CD4-positive, alpha-beta T cell treated with Interleukin-12 subunit alpha and Interleukin-12 subunit beta, for 1 hour (primary cell): ENCODE measurements at places on chromosomes 7 and 10.
A peak's percentile ranks its signal among the peaks of the same experiment; 100 is the strongest.

- DNase-seq: no peak
Observed at GRCh38 chr7:129412501-129412900, 21.7 kb upstream of the STRIP2 start.

DNA sequence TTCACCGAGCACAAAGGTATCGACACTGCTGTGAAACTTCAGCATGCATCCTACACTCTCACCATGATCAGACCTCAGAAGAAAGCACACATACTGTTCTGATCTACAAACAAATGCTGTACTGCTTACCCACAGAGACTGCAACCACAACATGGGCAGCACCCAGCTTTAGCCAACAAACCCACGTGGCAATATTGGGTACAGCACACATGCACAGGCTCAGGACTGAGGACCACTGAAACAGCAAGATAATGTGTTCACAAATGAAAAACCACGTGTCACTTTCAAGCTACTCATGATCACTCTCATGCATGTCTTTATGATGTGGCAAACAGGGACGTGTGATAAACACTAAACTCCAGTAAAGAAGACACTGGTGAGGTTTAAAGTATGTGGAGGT is 119.3 kb upstream of the PTN start:
- DNase-seq: no peak

GRCh38 chr7:154864523-154864891 is 138.4 kb downstream of the PAXIP1 start:
- no peak for DNase-seq

DNA sequence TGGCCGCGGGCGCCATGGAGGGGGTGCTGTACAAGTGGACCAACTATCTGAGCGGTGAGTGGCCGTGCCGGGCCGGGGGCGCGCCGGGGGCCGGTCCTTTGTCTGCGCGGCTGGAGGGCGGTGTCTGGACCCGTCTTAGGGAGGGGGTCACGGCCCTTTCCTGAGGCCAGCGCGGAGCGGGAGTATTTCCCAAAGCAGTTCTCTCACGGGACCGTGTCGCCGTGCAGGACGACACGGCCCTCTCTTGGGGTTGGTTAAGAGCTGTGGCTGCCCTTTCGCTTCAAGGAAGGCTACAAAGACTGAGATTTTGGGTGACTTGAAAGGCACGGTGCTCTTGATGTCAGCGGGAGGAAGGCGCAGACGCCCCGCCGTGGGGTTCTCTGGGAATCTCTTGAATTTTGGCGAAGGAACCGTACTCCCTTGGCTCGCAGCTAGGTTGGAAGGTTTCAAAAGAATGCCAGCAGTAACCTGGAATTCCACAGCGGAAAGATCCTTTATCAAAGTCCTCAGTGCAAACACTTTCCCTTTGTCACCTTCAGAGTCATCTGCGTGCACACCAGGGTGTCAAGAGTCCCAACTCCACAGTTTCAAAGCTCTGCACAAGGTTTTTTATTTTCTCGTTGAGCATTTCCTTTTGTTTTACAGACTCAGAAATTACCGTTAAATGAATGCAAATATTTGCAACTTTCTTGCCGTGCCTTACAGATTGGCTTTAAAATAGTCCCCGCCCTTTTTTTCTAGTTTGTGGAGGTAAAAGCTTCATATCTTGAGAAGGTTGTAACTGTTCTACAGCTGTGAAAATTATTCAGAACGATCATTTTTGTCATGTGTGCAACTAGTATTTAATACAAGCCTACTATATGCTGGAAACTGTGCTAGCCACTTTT is 780 bp downstream of the PLEKHA8 start:
- peak; percentile 33 for DNase-seq

GRCh38 chr10:127990846-127991542 is 84.1 kb downstream of the PTPRE start:
- peak; percentile 42 for DNase-seq

GRCh38 chr7:23467806-23468525 is 2.3 kb downstream of the IGF2BP3 start:
- DNase-seq: no peak

- peak; percentile 81 for DNase-seq
Observed at GRCh38 chr10:124741281-124741921, 2.8 kb downstream of the FAM53B start.

- DNase-seq: no peak
Observed at GRCh38 chr10:19818876-19819275, 2.6 kb downstream of the PLXDC2 start.

- no peak for DNase-seq
Observed at GRCh38 chr10:121165276-121165675, 314.1 kb downstream of the WDR11 start.

DNA sequence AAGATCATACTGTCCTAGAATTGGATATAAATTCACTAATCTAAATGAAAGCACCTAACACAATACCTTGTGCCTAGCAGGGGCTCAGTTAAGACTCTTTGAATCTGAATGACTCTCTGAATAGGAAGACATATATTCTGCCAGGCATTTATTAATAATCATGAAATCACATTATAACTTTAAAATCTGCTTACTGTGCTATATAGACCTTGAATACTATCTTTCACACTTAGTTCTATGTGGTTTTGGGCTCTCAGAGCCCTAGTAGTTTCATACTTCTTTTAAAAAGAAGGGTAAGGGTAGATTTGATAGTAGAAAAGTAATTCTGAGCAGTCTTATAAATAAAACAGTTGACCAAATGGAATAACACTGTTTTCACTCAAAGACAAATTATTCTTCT is 10.2 kb downstream of the UBN2 start:
- DNase-seq: no peak

DNA sequence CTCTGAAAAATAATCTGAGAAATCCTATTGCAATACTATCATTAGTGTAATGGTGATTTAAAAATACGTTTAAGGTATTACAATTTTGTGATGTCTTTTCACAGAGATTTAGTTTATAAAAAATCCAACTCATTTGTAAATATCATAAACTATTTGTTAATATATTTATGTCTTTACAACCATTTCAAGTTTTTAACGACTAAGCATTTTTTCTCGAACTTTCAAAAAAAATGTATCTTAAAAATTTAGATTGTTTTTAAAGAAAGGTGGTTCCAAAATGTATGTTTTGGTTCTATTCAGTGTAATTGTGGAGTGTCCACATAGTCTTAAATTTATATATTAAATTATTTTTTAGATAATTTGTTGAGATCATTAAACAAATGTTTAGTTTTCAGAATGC is 134.2 kb upstream of the TEX47 start:
- no peak for DNase-seq

- DNase-seq: no peak
Observed at GRCh38 chr10:127836966-127837365, 55.8 kb downstream of the CLRN3 start.

- no peak for DNase-seq
Observed at GRCh38 chr7:130894146-130894908, 160.3 kb upstream of the KLF14 start.

DNA sequence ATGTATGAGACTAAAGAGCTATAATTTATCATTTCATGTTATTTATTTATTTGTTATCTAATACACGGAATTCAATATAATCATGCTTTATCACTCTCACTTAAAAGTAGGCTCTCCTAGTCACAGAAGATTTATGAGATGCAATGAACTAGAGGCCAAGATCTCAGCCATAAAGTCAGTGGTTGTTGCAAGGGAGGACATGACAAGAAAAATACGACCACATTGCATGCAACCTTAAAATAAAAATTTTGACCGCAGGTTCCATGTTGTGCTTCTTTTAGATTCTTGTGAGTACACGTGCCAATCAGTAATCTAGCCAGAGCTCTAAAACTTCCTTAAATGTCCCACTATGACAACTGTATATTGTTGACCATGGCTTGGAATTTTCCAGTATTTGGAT is 75.9 kb upstream of the SP8 start:
- DNase-seq: no peak

DNA sequence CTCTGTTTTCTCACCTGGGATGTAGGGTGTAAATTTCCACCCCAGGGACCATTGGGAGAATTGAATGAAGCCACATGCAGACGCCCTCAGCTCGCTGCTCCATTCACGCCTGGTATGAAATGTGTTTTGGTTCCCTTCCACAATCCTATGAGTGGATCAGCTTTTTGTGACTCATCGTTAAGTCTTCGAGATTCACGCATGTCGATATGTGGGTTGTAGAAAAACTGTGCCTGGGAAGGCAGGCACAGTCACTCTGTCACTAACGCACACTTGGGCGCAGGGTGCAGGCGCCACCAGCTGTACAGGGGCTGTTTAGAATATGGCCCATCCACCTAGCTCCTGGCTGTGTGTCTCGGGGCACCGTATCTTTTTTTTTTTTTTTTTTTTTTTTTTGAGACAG is 64.2 kb upstream of the SH2B2 start:
- DNase-seq: no peak

GRCh38 chr10:106502641-106503040 is 661.9 kb downstream of the SORCS1 start:
- DNase-seq: no peak
